ENCODE measurements at places on chromosomes 6 and 20.
A peak's percentile ranks its signal among the peaks of the same experiment; 100 is the strongest.

- no peak for ATAC-seq
Measured at GRCh38 chr6:134419716-134420115, 101.8 kb upstream of the SGK1 start.

DNA sequence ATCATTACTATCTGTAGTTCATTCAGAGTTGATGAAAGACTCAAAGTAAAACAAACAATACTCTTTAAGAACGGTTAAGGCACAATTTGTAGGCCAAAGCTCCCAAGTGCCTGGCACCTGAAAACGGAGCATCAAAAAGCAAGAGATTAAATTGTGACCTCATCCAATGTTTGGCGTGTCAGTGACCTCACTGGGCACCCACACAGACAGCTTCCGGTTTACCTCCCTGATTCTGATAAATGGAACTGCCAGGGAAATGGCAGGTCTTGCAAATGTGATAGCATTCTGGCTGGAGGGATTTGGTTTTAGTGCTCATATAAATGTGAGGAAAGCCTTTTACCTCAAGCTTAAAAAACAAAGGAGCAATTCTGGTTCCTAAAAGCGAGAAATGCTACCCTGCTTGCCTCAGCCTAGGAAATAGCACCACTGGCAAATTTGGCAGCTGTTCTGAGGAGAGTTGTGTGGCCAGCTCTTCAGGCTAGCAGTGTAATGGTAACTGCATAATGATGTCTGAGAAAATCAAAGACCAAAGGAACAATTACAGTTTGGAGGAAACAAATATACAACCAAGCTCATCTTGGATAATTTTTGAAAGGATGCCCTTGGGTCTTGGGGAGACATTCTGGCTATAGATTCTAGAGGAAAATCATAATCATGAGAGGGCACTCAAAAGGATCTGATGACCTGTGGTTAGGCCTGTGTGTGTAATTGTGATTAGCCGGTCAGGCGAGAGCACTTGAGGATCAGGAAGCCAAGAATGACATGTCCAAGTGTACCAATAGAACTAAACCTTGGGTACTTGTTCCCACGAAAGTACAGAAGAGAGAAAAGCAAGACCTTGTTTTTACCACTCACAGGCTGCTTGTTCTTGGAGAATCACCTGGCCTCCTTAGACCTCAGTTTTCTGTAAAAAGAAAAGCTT is 174.3 kb downstream of the TFAP2B start:
- no peak for ATAC-seq

DNA sequence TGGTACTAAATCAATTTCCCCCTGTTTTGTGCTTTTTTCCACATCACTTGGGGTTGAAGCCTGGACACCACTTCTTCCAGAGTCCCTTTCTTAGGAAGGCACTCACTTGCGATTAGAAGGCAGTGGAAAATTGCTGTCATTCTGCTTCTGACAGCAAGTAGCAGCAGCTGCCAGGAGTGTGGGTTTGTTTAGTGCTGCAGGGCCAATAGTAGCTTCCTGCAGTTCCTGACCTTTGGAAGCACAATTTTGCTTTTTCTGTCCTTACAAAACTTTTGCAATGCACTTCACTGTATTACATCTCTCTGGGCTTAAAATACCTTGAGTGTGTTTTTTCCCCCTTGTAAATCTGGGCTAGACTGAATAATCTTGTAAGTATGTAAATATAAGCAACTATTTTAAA is 12.5 kb upstream of the HLA-DRA start:
- no peak for ATAC-seq

DNA sequence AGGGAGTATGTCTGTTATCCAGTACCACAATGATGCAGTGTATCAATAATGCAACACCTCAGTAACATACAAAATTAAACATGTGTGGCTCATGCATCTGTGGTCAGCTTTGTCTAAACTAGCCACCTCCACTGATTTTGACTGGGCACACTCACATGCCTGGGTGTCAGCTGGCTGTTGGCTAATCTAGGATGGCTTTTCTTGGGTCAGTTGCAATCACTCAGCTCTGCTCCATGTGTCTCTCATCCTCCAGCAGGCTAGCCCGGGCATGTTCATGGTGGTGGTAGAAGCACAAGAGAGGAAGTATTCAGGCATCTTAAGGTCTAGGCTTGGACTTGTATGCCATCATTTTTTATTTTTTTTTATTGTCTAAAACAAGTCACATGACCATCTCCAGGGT is 59.3 kb upstream of the JAG1 start:
- no peak for ATAC-seq

DNA sequence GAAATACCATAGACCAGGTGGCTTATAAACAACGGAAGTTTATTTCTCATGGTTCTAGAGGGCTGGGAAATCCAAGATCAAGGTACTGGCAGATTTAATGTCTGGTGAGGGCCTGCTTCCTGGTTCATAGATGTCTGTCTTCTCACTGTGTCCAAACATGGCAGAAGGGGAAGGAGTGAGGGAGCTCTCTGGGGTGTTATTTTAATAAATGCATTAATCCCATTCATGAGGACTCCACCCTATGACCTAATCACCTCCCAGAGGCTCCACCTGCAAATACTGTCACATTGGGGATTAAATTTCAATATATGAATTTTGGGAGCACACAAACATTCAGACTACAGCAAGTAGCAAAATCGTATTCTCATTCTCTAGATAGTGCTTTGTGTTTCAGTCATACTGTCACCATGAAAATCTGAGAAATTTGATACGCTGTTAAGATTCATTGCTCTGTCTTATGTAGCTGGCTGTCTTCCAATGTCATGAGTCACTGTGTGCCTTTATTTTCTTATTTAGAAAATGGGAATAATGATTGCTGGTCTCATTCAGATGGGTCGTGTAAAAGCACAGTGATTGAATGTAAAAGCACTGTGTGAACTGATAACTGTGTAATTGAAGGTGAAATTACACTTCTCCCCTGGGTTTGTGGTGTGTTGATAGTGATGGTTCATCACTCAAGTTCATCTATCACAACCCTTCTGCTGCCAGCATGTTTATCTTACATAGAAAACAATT is 8.9 kb upstream of the ERVFRD-1 start:
- no peak for ATAC-seq

DNA sequence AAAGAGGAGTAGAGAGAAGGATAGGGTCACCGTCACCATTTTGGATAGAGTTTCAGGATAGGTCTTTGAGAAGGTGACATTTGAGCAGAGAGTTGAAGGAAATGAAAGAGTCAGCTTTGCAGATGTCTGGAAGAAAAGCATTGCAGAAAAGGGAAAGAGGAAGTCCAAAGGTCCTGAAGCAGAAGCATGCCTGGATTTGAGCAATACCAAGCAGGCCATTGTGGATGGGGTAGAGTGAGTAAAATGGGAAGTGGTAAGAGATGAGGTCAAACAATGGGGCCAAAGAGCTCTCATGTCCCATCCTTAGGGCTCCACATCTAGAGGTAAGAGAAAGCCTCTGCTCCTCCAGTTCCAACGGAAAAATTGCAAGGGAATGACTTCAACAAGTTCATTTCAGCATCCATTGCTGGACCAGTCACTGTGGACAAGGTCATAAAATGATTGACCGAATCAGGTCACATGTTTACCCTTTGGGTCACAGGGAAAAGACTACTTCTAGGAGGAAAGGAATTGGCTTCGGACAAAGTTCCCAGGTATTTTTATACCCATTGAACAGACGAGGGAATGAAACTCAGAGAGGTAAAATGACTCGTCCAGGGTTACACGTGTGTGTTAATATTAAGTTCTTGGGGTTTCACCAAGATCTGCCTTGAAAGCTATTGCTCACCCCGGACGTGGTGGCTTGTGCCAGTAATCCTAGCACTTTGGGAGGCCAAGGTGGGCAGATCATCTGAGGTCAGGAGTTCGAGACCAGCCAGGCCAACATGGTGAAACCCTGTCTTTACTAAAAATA is 6.6 kb upstream of the SAMHD1 start:
- ATAC-seq = peak; percentile 69

- no peak for ATAC-seq
Measured at GRCh38 chr6:35624341-35625070, 64.2 kb downstream of the FKBP5 start.

DNA sequence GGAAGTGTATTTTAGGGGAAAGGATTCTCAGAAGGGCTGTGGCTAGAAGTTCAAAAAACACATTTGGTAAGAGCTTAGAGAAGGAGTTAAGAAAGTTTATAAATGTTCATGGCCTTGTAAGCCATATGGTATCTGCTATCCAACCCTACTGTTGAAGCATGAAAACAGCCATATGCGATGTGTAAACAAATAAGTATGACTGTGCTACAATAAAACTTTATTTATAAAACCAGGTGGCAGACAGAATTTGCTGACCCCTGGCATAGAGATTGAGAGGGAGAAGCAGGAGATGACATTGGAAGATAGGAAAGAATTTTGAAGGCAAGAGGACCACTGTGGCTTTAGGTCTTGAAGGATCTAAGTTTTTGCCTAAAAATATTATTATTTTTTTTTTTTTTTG is 583.5 kb downstream of the DOK5 start:
- ATAC-seq = no peak

DNA sequence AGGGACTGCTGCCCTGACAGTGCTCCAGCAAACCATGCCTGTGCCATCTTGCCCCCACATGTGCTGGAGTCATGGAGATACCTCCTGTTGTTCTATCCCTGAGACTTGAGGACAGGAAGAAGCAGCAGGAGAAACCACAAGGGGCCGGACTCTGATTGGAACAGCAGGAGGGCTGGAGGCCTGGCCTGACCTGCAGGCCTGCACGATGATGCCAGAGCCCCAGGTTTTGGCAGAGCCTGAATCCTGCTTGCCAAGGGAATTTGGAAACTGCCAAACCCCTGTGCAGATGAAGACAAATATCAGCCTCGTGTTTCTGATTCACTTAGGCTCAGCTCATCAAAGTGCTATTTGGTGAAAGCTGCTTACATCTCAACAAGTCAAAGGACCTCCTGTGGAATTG is 177.6 kb downstream of the MAFB start:
- ATAC-seq = no peak

DNA sequence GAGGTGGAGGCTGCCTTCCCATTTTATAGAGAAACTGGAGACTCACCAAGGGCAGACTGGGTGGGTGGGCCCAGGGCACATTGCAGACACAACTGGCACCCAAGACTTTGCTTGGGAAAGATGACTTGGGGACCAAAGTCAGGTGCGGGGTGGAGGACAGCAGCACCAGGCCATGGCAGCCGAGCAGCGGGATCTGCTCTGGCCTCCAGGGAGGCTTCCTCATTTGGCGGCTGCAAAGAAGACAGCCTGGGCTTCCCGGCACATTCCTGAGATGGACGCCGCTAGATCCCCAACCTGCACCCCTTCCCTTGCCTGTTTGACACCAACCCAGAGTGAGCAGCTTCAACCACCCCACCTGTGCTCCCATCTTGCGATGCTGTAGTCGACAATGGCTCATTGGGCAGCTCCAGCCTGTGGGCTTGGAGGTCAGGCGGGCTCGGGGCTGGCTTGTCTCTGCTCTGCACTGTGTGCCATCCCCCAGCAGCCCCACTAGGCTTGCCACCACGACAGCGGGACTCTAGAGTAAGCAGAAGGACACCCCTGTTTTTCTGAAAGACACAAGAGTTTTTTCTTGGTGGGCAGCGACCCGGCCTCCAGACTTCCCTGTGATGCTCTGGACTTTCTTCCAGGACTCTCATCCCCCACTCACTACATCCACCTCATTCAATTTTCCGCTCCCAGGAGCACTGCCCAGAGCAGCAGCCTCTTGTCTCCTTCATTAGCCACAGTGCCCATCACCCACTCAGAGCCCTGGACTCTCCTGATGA is 184.9 kb upstream of the CST7 start:
- ATAC-seq = no peak

DNA sequence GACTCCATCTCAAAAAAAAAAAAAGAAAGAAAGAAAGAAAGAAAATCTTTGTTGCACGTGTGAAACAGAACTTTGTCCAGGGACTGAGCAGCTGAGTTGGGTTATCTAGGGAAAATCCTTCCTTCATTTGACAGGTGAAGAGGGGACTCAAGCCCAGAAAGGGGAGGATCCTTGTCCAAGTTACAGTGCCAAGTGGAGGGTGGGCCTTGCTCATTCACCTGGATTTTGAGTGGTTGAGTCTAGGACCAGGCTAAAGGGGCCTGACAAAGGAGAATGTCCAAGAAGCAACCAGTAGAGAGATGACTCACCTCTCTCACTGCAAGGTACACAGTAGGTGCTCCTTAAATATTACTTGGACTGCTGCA is 2.7 kb downstream of the TGIF2 start:
- ATAC-seq = no peak

- ATAC-seq = no peak
Measured at GRCh38 chr6:11767458-11767857, 11.1 kb downstream of the ADTRP start.

DNA sequence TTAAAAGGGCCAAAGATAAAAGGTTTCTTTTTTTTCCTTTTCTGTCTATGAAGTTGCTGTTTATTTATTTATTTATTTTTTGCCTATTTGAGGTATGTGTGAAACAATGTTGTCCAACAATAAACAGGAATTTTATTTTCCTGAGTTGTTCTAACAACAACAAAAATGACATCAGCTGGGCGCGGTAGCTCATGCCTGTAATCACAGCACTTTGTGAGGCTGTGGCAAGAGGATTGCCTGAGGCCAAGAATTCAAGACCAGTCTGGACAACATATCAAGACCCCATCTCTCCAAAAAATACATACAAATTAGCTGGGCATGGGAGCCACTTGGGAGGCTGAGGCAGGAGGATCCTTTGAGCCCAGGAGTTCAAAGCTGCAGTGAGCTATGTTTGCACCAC is 44.1 kb downstream of the MGME1 start:
- no peak for ATAC-seq

- no peak for ATAC-seq
Measured at GRCh38 chr6:73340048-73340447, 14.0 kb downstream of the DPPA5 start.

GRCh38 chr6:107689190-107689589 is 134.9 kb downstream of the SCML4 start:
- ATAC-seq = no peak

- no peak for ATAC-seq
Measured at GRCh38 chr6:162260027-162260426, 467.5 kb downstream of the PRKN start.

DNA sequence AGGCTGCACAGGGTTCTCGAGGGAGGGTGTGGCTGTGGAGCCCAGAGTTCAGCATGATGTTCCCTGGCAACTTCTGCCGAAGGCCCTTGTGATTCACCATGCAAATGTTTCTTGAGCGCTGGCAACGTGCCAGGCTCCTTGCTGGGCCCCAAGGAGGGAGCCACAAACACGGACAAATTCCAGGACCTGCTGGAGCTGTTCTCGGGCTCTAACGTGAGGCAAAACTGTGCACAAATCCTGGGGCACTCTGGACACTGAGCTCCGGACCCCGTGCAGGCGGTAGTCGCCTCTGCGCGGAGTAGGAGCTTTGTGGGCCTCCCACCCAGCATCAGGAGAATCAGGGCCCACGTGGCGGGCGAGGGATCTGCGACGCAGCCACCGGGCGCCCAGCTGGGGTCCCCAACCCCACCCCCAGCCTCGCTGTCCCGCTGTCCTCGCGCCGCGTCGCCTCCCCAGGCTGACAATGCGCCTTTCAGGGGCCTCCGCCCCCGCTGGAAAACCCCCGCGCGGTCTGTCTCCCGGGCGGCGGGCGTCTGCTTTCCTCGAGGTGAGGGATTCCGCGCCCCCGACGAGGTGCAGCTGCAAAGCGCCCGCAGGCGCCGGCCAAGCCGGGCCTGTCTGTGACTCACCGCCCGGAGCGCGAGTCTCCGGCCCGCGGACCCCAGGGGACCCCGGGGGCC is 31.7 kb upstream of the SCUBE3 start:
- no peak for ATAC-seq

- no peak for ATAC-seq
Measured at GRCh38 chr6:122653094-122653493, 42.9 kb downstream of the PKIB start.

GRCh38 chr6:78746457-78746856 is 120.9 kb upstream of the IRAK1BP1 start:
- ATAC-seq = no peak

- ATAC-seq = no peak
Measured at GRCh38 chr20:38079353-38079752, 45.8 kb downstream of the RPRD1B start.

- peak; percentile 2 for ATAC-seq
Measured at GRCh38 chr6:41707565-41708200, 27.7 kb downstream of the TFEB start.

Data from stimulated activated memory B cell treated with anti-CD40 and anti-IgM and Interleukin-4, amounts not matched to agents 10 μg/mL and 1 μg/mL and 100 μg/mL, for 72 hours (primary cell).